Hematopoietic multipotent progenitor cell treated with erythropoietin and hydrocortisone succinate and interleukin-3 and kit ligand, for 8 days (in vitro differentiated cells): ENCODE measurements at places on chromosomes 16 and 17.

- no peak for DNase-seq
Observed at GRCh38 chr17:34198519-34198918, 56.6 kb upstream of the CCL2 start.

- DNase-seq, result no peak
Observed at GRCh38 chr17:79079421-79080200, 5.0 kb downstream of the ENGASE start.

GRCh38 chr17:350706-351448, 1.7 kb downstream of the RPH3AL start:
- DNase-seq, result peak; percentile 22

GRCh38 chr17:59786536-59787319, 79.3 kb downstream of the VMP1 start:
- DNase-seq, result peak; percentile 98

- DNase-seq, result no peak
Observed at GRCh38 chr17:76493505-76494167, 7.6 kb downstream of the RHBDF2 start.

- no peak for DNase-seq
Observed at GRCh38 chr17:81404558-81405165, 9.4 kb downstream of the BAHCC1 start.

DNA sequence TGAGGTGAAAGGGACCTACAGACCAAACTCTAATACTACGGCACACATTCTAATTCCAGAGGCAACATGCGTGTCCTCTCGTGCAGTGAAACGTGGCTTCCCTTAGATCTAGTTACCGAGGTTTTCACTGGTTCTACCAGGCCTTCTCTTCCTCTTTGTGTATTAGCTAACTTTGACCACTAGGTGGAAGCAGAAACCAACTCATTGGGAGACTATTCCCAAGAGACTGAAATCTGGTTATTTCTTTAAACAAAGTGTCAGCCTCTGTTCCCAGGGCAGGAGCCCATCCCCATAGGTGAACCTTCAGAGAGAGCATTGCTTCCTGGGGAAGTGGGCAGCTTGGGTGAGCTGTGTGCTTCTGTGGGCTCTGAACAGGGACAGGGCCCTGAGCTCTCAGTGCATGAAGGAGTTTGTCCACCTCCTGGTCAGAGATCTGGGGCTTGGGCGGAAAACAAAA, 19.7 kb upstream of the RCVRN start:
- DNase-seq, result peak; percentile 75

DNA sequence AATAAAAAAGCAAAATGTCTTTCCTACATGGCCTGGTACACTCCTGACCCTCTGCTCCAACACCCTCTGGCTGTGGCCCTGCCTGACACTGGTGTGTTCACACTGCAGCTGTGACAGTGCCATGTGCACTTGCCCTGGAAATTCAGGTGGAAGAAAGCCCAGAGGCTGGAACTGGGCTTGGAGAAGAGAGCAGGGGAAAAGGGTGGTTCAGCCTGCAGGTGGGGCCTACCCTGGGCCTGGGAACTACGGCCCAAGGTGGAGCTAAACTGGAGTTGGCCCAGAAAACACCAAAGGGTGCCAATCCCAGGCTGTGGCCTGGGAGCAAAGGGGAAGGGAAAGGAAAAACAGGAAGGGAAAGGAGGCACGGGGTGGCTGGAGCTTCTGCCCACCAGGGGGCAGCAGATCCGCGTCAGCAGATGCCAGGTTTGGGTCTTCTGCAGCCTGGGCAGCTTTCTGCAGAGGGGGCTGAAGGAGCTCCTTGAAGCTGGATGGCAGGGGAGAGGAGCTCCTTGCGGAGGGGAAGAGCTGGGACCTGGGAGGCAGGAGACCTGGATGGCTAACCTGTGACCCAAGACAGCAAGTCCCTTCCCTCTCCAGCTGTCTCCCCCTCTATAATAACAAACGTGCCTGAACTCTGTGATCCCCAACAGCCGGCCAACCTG, 15.4 kb upstream of the CTCF start:
- DNase-seq, result peak; percentile 60

- DNase-seq, result no peak
Observed at GRCh38 chr16:87459027-87459426, 33.8 kb downstream of the ZCCHC14 start.

DNA sequence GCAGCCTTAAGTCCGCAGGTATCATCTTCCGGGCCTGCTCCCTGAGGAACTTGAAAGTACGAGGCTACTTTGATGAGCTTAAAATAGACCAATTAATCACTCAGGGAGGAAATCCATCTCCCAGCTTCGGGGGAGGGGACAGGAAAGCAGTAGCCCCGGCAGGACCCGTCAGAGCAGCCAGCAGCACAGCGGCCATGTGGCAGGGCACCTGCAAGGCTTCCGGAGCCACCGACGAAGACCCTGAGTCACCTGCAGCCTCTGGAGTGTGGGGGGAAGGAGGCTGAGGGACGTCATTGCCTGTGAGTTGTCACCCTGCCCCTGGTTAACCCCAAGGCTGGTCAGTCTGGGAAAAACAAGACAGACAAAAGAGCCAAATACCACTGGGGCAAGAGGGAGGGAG, 4.4 kb upstream of the CYB561 start:
- DNase-seq, result no peak

- DNase-seq, result no peak
Observed at GRCh38 chr17:71113347-71113746, 944.0 kb downstream of the KCNJ2 start.

DNA sequence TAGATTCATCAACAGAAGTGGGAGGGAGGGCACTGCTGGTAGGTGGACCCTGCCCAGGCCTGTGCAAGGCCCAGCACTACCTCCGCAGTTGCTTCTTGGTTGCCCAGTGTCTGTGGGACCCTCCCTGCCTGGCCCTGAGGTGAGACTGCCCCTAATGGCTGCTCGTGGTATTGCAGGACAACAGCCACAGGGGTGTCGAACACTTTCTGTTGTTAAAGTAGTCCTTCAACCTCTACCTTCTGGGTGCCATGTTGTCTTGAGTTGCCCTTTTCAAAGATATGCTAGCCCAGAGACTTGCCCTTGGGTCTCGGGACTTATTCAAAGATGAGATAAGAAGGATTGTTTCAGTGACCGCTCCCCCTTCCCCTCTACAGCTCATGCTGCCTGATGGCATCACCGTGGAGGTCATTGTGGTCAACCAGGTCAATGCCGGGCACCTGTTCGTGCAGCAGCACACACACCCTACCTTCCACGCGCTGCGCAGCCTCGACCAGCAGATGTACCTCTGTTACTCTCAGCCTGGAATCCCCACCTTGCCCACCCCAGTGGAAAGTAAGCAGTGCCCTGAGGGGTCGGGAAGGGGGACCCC, 29.1 kb downstream of the AKAP1 start:
- DNase-seq, result peak; percentile 61

- no peak for DNase-seq
Observed at GRCh38 chr17:75009139-75009724, 3.2 kb upstream of the MRPL58 start.

- peak; percentile 49 for DNase-seq
Observed at GRCh38 chr17:45149669-45150664, 1.7 kb downstream of the HEXIM1 start.

- no peak for DNase-seq
Observed at GRCh38 chr16:239948-240277, 5.3 kb downstream of the FAM234A start.

GRCh38 chr17:75024686-75025397, 12.4 kb downstream of the MRPL58 start:
- no peak for DNase-seq

DNA sequence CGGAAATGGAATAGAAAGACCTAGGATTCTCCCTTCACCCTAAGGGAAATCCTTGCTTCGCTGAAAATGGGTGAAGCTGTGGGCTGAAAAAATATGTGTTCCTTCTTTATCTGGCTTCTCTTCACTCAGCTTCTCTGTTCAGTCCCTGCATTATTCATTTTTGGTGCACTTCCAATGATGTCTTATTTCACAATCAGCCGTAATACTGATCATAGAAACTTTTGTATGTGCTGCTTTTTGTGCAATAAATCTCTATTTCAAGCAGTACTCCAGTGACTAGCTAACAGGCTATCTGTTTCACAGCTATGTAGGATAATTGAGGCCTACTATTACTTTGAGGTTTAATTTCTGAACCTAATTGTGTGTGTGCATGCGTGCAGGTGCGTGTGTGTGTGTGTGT, 144.6 kb downstream of the FOXL1 start:
- no peak for DNase-seq

GRCh38 chr17:7843257-7843535, 9.2 kb downstream of the KDM6B start:
- no peak for DNase-seq

GRCh38 chr17:33968350-33969044, 286.6 kb upstream of the CCL2 start:
- peak; percentile 58 for DNase-seq
